ENCODE measurements at places on chromosomes 2 and 18. TPM values are rescaled to one million over a fixed set of nuclear protein-coding genes. Genes with fewer than 3 reads are reported as not detected.

RAPH1 gene
- total RNA-seq = 8.1 TPM

ZFP36L2 gene
- 350 TPM for total RNA-seq

ZSWIM2 gene
- not detected for total RNA-seq

DNA sequence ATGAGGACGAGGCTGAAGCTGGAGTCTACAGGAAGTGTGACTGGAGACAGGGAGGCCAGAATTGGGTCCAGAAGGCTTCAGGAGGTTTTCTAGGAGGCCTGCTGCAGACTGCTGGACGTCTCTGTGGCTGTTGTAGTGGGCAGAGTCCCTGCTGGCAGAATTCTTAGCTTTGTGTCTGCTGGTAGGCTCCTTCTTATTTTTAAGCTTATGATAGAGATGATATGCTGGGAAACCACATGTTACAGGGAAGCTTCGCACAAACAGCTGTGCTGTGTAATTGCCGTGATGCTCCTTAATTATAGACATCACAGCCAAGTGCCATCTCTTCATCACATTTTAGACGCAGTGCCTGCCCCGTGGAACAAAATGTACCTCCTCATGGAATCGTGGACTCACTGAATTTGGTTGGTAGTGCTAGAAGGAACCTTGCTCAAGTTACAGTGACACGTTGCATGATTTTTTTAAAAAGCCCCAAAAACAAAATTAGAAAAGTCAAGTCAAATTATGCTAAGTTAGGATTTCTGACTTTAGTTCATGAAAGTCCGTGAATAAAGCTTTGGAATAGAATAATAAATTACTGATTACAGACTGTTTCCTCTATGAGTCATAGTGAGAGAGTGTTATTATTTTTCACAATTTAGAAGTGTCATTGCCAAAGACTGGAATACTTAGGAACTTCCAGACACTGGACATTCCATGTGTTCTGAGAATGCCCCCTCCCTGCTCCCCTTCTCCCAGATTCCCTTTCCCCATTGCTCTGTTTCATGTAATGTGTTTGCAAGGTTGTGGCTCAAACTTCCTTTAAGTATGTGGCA is 144.1 kb downstream of the FHOD3 start:
- peak overlapping the region; percentile 36 for H3K27ac ChIP-seq
- no peaks in the 10 kb centered on the region for H3K36me3 ChIP-seq
- no peak for DNase-seq
- H3K27me3 ChIP-seq = no peaks in the 10 kb centered on the region

DNA sequence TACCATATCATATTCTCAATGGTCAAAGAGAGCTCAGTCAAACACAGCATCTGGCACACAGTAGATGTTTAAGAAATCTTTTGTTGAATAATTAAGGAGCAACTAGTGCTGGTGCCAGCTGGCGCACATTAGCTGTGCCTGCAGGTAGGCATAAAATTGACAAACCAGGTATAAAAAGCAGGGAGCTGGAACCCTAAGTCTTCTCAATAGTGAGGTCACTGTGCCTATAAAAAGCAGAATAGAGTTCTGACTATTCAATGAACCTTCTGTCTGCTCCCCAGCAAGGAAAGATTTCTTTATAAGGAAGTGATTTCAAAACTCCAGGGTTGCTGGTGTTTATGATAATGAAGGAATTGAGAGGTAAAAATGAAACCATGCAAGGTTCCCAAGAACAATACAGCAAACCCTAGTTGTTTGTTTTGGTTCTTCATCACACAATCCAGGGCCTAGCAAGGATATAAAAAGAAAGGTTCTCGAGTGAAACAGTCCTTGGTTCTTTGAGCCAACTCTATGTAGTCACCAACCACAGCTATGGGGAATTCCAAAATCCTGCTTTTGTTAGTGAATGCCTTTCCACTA is 76.1 kb downstream of the THADA start:
- no peak overlapping the region for H3K27ac ChIP-seq
- H3K36me3 ChIP-seq = no peaks in the 10 kb centered on the region
- H3K27me3 ChIP-seq = no peaks in the 10 kb centered on the region
- no peak for DNase-seq

- no peak overlapping the region for H3K4me3 ChIP-seq
- no peak overlapping the region for H3K27ac ChIP-seq
- no peaks in the 10 kb centered on the region for H3K4me1 ChIP-seq
Observed at GRCh38 chr2:1836321-1836860, 92.1 kb upstream of the PXDN start.

- no peak overlapping the region for H3K27ac ChIP-seq
- no peaks in the 10 kb centered on the region for H3K4me1 ChIP-seq
- no peaks in the 10 kb centered on the region for H3K27me3 ChIP-seq
Observed at GRCh38 chr18:45802814-45803492, 22.5 kb upstream of the SIGLEC15 start.

- DNase-seq = no peak
- H3K27me3 ChIP-seq = no peaks in the 10 kb centered on the region
- H3K4me1 ChIP-seq = peaks cover 6% of the 10 kb centered on the region
- no peak overlapping the region for H3K4me3 ChIP-seq
Observed at GRCh38 chr2:224222291-224222690, 179.6 kb downstream of the FAM124B start.

GRCh38 chr18:31646332-31647126 is 37.9 kb downstream of the B4GALT6 start:
- peaks cover 1% of the 10 kb centered on the region for H3K4me1 ChIP-seq
- no peak overlapping the region for H3K4me3 ChIP-seq
- no peaks in the 10 kb centered on the region for H3K27me3 ChIP-seq
- no peaks in the 10 kb centered on the region for H3K36me3 ChIP-seq

GRCh38 chr2:95307036-95307435 is 9.9 kb downstream of the KCNIP3 start:
- H3K27me3 ChIP-seq = no peaks in the 10 kb centered on the region
- no peak for DNase-seq
- H3K4me1 ChIP-seq = no peaks in the 10 kb centered on the region
- H3K27ac ChIP-seq = no peak overlapping the region
- H3K36me3 ChIP-seq = no peaks in the 10 kb centered on the region

GRCh38 chr2:28855193-28855592 is 14.9 kb downstream of the TRMT61B start:
- no peak for DNase-seq
- no peak overlapping the region for H3K4me3 ChIP-seq
- H3K36me3 ChIP-seq = no peaks in the 10 kb centered on the region
- no peak overlapping the region for H3K27ac ChIP-seq
- no peaks in the 10 kb centered on the region for H3K27me3 ChIP-seq
- no peaks in the 10 kb centered on the region for H3K4me1 ChIP-seq

- no peak overlapping the region for H3K27ac ChIP-seq
- no peaks in the 10 kb centered on the region for H3K27me3 ChIP-seq
- no peaks in the 10 kb centered on the region for H3K4me1 ChIP-seq
Observed at GRCh38 chr2:147829106-147829505, 15.7 kb upstream of the ACVR2A start.

GRCh38 chr2:38600921-38601455 is 1.7 kb downstream of the HNRNPLL start:
- H3K27ac ChIP-seq = peak overlapping the region; percentile 95
- no peaks in the 10 kb centered on the region for H3K27me3 ChIP-seq
- peaks cover 8% of the 10 kb centered on the region for H3K4me1 ChIP-seq
- no peak for DNase-seq
- no peaks in the 10 kb centered on the region for H3K36me3 ChIP-seq

GRCh38 chr2:3405307-3405706 is 25.8 kb downstream of the TRAPPC12 start:
- DNase-seq = no peak
- no peak overlapping the region for H3K27ac ChIP-seq
- H3K36me3 ChIP-seq = no peaks in the 10 kb centered on the region
- H3K4me3 ChIP-seq = no peak overlapping the region
- peaks cover 2% of the 10 kb centered on the region for H3K4me1 ChIP-seq

DNA sequence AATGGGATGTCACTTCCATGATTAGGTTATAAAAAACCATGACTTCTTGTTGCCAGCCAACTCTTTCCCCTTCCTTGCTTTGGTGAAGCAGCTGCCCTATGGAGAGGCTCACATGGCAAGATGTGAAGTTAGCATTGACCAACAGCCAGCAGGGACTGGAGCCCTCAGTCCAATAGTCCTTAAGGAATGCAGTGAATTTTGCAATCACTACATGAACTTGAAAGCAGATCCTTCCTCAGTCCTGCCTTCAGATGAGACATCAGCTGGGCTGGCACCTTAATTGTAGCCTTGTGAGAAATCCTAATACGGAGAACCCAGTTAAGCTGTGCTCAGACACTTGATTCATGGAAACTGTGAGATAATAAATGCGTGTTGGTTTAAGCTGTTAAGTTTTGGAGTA is 61.8 kb downstream of the ATP8B1 start:
- no peak overlapping the region for H3K27ac ChIP-seq
- no peak for DNase-seq
- no peaks in the 10 kb centered on the region for H3K27me3 ChIP-seq
- H3K4me1 ChIP-seq = no peaks in the 10 kb centered on the region
- no peaks in the 10 kb centered on the region for H3K36me3 ChIP-seq

DNA sequence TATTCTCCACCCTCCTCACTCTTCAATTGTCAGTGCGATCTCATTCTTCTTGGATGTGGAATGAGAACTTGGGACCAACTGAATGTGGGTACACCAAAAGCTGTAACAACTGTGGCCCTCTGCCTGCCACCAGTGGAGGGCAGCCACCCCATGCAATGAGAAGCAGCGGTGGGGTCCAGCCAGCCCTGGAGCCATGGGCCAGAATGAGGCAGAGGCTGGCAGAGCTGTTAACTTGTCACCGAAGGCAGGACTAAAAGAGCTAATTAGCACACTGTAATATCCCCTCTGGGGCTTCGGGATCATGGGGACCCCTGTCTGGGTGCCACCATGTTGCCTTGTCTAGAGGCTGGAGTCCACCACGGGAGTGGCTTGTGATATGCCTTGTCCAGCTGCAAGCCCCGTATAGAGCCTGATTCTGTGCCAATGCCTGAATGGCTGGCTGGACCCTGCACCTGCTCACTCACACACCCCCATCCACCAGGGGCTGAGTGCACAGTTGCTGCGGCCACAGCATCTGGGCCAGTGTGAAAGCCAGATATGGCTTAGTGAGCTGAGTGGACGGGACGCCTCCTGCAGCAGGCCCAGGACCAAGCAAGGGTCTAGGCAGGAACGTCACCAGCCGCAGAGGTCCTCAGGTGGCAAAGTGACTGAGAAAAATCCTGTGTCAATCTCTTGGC is 680.5 kb downstream of the DSC3 start:
- H3K36me3 ChIP-seq = no peaks in the 10 kb centered on the region
- no peaks in the 10 kb centered on the region for H3K4me1 ChIP-seq
- H3K27me3 ChIP-seq = no peaks in the 10 kb centered on the region
- H3K27ac ChIP-seq = no peak overlapping the region

GRCh38 chr2:231287696-231288095 is 89.3 kb downstream of the ARMC9 start:
- H3K4me3 ChIP-seq = no peak overlapping the region
- no peaks in the 10 kb centered on the region for H3K27me3 ChIP-seq
- no peak overlapping the region for H3K27ac ChIP-seq
- no peaks in the 10 kb centered on the region for H3K4me1 ChIP-seq
- H3K36me3 ChIP-seq = no peaks in the 10 kb centered on the region
- DNase-seq = no peak

- no peak overlapping the region for H3K27ac ChIP-seq
- DNase-seq = no peak
- no peaks in the 10 kb centered on the region for H3K36me3 ChIP-seq
- no peak overlapping the region for H3K4me3 ChIP-seq
- H3K27me3 ChIP-seq = no peaks in the 10 kb centered on the region
Observed at GRCh38 chr2:120237491-120237902, 14.3 kb upstream of the TMEM185B start.

- no peak for DNase-seq
- H3K27me3 ChIP-seq = no peaks in the 10 kb centered on the region
- H3K36me3 ChIP-seq = no peaks in the 10 kb centered on the region
- no peak overlapping the region for H3K4me3 ChIP-seq
- no peaks in the 10 kb centered on the region for H3K4me1 ChIP-seq
Observed at GRCh38 chr2:33116799-33117198, 170.0 kb downstream of the LTBP1 start.

DNA sequence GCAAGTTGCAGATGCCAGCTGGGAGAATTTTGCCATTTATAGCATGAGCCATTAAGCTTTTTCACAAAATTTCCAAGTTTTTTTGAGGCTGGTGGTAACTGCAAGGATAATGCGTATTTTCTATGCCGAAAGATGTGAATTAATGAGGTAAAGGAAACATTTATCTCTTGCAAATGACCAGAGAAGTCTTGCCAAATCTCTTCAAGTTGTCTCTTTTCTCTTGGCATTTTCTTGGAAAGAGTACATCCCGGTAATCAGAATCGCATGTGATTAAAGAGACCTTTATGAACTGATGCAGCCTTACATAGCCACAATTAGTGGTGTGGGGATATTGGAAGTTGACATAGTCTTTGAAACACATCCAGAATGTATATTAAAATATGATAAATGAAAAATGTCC is 136.5 kb upstream of the MMADHC start:
- H3K4me3 ChIP-seq = no peak overlapping the region
- no peak for DNase-seq
- H3K36me3 ChIP-seq = no peaks in the 10 kb centered on the region
- no peak overlapping the region for H3K27ac ChIP-seq
- no peaks in the 10 kb centered on the region for H3K27me3 ChIP-seq

All from ovary (tissue), 10 donors.